ENCODE measurements at places on chromosomes 13 and 19. TPM values are rescaled to one million over a fixed set of nuclear protein-coding genes. Genes with fewer than 3 reads are reported as not detected.

GSX1 gene
- polyA plus RNA-seq = not detected

LGALS14 gene
- polyA plus RNA-seq = not detected

ZNF284 gene
- 3.5 TPM for polyA plus RNA-seq

CYP4F12 gene
- polyA plus RNA-seq = not detected

ATP7B gene
- 17.1 TPM for polyA plus RNA-seq

SMIM44 gene
- polyA plus RNA-seq = not detected

ZNF560 gene
- 0.83 TPM for polyA plus RNA-seq

FGF21 gene
- polyA plus RNA-seq = not detected

TMEM272 gene
- polyA plus RNA-seq = 0.34 TPM

GSK3A gene
- 67.9 TPM for polyA plus RNA-seq

TTYH1 gene
- 6.2 TPM for polyA plus RNA-seq

KISS1R gene
- polyA plus RNA-seq = 0.67 TPM

MYO16 gene
- polyA plus RNA-seq = 0.42 TPM

LILRA6 gene
- 0.39 TPM for polyA plus RNA-seq

SLC15A1 gene
- polyA plus RNA-seq = 10.1 TPM

ANGPTL8 gene
- 0.42 TPM for polyA plus RNA-seq

ADGRE3 gene
- not detected for polyA plus RNA-seq

ATP1A3 gene
- not detected for polyA plus RNA-seq

PCP2 gene
- polyA plus RNA-seq = 0.83 TPM

All from right renal cortex interstitium (tissue), 3 donors.